ENCODE measurements at places on chromosomes 7 and 10. TPM values are rescaled to one million over a fixed set of nuclear protein-coding genes. Genes with fewer than 3 reads are reported as not detected.

Gene GRM3
- total RNA-seq, result 0.12 TPM

Gene AZGP1
- total RNA-seq, result 81.2 TPM

Gene FOXI2
- 0.74 TPM for total RNA-seq

Gene FBXL13
- 38.8 TPM for total RNA-seq

Gene NUTM2E
- total RNA-seq, result 0.12 TPM

Gene EXOC6
- total RNA-seq, result 28.0 TPM

Gene GIMAP2
- total RNA-seq, result 1.9 TPM
